Uterine smooth muscle cell (primary cell): ENCODE measurements at places on chromosomes 1 and 21. TPM values are rescaled to one million over a fixed set of nuclear protein-coding genes. Genes with fewer than 3 reads are reported as not detected.

The MSH4 gene
- total RNA-seq: 0.11 and 0.25 TPM in 2 replicates

The SRM gene
- total RNA-seq: 19.7 and 21.5 TPM in 2 replicates

The THRAP3 gene
- total RNA-seq: 84.1 and 146 TPM in 2 replicates

The ZNF593OS gene
- total RNA-seq: not detected in 2 replicates
